ENCODE measurements at places on chromosomes 7 and 10.

DNA sequence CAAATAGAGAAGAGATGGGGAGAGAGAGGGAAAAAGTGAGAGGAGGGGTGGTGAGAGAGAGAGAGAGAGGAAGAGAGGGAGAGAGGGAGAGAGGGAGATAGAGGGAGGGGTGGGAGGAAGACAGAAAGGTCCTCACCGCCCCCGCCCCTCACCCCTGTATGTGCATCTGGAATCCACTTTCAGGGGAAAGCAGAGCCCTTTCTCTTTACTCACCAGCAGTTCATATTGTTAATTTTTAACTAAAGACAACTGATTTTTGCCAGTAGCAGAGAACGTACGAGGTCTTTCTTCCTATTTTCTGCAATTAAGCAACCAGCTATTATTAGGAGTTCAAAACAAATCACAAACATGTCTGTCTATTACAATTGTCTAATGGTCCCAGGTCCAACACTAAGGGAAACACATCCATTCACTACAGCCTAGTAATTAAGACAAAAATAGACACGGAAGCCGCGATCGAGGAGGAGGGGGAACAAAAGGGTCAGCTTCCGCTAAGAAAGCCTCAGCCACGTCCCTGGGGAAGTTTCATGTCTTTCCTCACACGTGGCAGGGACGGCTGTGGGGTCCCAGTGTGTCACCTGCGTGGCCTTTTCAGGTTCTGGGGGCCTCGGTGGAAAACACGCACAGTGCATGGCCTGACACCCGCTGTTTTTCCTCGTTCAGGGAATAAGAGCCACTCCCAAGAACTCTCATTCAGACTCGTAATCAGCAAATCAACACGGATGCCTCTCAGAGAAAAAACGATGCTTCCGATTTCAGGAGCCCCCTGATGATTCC lies 572.0 kb downstream of the PTPRN2 start:
- DNase-seq = no peak

GRCh38 chr10:86003201-86003621 lies 363.4 kb downstream of the GRID1 start:
- no peak for DNase-seq

DNA sequence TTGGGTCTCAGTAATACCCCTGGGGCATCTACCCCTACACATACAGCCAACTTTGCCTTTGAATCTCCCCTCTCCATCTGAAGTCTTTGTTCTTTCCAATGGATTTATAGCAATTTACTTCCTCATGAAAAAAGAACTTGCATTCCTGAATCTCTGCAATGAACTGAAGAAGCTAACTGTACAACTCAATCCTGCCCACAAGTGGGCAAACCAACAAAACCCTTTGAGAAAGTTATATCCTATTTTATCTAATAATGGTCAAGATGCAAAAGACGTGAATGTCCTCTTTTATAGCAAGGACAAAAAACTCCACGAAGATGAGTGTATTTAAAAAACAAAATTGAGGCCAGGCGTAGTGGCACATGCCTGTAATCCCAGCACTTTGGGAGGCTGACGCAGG lies 991.3 kb downstream of the LRMDA start:
- no peak for DNase-seq

- DNase-seq = no peak
Measured at GRCh38 chr7:83918142-83918541, 269.2 kb upstream of the SEMA3E start.

- DNase-seq = no peak
Measured at GRCh38 chr7:49638166-49638565, 135.3 kb upstream of the VWC2 start.

DNA sequence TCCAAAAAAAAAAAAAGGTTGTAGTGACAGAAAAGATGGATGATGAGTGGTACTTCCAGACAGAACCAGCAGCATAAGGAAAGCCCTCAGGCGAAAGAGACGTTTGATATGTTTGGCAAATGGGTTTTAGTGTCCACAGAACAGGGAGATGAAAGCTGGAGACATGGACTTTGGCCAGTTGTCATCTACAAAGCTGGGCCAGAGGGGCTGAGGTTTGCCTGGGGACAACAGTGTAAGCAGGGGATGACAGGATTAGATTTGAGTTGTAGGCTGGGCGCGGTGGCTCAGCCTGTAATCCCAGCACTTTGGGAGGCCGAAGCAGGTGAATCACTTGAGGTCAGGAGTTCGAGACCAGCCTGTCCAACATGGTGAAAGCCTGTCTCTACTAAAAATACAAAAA lies 47.8 kb upstream of the ELN start:
- no peak for DNase-seq

DNA sequence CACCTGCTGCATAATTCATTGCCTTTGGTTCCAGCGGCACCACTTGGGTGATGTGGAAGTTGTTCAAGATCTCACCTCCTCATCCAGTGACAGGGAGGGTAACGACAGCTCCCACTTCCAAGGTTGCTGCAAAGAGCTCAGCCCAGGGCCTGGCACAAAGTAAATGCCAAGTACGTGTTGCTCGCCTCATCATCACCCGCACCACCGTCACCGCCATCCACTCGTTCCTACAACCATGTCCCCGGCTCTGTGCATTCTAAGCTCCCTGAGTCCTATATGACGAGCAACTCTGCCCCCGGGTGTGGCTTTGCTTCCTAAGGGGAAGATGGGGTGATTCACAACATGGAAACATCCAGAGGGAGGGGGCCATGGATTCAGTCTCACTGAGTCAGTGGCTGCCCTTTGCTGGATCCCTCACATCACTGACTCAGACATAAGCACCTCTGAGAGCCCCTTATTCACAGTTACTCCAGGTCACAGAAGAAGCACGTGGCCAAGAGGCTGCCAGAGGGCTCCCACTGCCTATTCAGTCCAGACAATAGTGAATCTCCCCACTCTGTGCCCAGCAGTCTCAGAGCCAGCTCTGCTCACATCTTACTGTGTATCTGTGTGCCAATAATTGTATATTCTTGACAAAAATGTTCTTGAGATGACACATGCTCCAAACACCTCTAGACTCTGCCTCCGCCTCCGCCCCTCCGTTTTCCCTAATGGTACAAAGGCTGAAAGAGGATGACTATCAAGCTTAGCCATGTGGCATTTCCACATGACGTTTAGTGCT lies 159.1 kb downstream of the GFRA1 start:
- DNase-seq = no peak

- DNase-seq = no peak
Measured at GRCh38 chr10:19468413-19468812, 347.8 kb upstream of the PLXDC2 start.

GRCh38 chr7:117827862-117828261 lies 45.4 kb downstream of the CTTNBP2 start:
- DNase-seq = no peak

DNA sequence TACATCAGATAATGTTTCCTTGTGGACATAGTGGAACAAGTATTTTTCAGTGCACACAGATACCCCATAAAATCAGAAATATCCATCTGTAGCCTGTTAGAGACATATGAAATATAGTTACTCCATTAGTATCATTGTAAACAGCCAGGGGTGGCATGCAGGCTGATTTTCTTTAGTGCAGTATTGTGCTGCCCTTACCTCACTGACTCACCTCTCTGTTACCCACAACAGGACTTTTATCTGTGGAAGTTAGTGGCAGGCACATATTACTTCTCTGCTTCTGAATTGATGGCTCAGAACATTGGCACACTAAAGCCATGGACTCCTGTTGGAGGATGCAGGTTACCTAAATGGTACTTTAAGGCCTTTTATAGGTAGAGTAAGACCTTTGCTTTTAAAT lies 70.0 kb downstream of the SLC25A40 start:
- DNase-seq = no peak

DNA sequence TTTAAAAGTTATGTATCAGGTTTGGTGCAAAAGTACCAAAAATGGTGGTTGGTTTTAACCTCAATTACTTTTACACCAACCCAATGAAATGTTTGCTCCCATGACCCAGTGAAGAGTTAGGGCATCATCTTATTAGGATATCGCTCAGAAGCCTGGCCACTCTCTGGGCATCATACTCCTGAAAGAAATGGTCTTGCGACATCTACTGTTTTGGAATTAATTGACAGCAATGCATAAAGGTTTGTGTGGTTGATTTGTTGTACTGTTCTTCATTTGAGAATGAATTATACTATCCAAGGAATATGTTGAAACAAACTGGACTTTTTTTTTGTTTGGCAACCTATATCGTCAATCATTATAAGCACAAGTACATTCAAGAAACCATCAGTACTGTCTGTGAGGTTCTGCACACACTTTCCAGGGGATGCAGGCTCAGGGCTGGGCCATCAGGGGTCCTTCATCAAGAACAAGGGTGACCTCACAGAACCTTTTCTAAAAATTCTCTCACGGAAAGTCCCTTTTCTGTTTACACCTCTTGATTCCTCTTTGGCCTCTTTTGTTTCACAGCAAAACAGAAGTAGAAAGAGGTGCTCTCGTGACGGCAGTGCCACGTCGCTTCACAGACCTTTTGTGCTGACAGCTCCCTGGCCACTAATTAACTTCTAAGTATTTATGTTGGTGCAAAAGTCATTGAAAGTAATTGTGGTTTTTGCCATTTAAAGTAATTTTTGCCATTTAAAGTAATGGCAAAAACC lies 117.2 kb upstream of the KLF6 start:
- peak; percentile 57 for DNase-seq

GRCh38 chr10:94088926-94089381 lies 95.2 kb downstream of the PLCE1 start:
- no peak for DNase-seq

GRCh38 chr10:113643183-113643582 lies 20.7 kb downstream of the NRAP start:
- no peak for DNase-seq

DNA sequence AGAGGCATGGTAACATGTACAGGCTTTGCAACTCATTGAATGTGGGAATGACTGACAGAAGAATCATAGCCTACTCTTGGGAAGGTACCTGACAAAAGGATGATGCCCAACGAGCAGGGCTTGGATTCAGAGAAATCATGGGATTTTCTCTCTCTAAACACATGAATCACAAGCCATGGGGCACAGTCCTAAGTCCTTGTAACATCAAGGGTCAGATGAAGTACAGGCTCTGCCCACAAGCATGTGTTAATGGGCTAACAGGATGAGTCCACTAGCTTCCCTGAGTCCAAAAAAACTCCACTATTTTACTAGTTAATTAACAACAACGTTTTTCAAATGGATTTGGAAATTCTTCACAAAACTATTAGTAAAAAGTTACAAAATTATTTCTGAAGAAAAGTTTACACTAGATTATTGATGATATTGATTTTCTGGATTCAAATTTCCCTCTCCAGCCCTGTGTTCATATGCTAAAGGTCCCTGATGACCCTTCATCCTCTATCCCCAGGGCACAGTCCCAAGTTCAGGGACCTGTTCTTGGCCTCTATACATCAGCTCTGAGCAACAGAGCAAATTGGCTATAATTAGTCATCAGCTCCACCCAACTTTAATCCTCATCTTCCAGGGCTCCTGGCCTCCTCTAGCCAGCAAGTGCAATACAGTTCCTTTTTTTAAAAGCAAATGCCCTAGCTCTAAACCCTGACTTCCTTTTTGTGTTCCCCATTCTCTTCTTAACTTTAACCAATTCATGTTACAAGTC lies 99.8 kb downstream of the GSAP start:
- DNase-seq = no peak

DNA sequence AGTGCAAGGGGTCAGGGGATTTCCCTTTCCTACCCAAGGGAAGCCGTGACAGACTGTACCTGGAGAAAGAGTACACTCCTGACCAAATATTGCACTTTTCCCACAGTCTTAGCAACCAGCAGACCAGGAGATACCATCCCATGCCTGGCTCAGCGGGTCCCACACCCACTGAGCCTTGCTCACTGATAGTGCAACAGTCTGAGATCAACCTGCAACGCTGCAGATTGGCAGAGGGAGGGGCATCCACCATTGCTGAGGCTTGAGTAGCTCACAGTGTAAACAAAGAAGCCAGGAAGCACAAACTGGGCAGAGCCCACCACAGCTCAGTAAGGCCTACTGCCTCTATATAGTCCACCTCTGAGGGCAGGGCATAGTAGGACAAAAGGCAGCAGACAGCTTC lies 53.9 kb downstream of the PIK3CG start:
- no peak for DNase-seq

DNA sequence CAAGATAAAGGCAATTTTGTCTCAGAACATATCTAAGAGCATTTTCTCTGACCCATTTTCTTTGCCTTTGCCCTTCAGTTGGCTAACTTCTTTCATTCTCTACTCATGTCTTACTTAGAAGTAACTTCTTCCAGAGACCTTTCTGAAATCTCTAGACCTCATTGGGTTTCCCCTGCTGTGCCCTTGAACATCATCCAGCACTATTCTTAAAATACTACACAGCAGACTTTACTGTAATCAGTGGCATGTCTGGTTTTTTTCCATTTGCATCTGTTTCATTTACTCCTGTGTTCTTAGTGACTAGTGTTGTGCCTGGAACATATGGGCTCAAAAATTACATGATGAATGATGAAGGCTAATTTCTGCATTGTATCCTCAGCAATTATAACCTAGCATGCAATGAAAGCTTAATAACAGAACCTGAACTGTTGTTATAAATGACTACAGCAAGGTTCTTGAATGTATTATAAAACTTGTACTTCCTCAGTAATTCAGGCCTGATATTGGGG lies 301.9 kb downstream of the CDK14 start:
- no peak for DNase-seq

DNA sequence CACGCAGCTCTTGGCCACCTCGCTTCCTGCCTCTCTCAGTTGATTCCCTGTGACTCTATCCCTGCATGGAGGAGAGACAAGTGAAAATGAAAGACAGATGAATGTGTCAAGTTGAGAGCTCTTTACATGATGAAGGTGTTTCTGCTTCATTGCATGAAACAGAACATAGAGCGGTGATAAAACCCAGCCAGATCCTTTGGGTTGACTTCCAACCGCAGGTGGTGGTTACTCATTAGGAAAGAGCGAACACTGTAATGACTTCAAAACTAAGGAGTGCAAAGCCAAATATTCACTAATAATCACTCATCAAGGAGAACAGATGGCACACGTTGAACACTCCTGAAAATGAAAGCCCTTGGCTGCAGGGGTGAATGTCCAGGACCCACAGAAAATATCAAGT lies 31.8 kb upstream of the WDR11 start:
- DNase-seq = no peak

DNA sequence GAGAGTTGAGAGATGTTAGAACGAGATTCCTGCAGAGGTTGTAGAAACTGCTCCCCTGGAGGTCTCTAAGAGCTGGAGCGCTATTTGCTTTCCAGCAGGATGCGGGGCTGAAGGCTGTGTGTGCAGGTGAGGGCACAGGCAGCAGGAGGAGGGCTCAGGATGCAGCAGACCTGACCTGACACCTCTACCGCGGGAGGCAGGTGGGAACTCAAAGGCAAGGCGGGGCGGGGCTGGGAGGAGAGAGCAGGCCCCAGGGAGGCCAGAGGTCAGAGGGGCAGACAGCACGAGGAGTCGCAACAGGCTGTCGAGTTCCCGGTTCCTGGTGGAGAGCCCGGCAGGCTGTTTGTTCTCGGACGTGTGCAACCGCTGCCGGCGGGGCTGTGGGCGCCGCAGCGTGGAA lies 7.9 kb upstream of the CRTAC1 start:
- no peak for DNase-seq

DNA sequence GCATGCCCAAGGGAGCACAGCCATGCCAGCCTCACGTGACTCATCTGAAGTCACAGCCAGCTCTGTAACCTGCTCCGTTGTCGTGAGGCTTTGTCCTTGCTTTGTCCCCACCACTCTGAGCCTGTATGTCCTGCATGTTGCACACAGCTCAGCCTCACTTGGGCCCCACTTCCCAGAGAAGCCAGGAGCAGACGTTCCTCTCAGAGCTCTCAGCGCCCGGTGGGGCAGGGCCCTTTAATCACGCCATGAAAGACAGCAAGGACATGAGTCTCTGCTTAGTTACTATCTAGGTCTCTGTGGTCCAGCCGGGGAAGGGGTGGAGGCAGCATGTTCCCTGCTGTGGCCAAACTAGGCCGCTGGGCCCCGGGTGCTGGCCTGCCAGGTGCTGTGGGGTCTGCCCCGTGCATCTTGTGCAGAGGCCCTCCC lies 127.4 kb upstream of the FAM20C start:
- DNase-seq = no peak
